Right ventricle myocardium superior (tissue), 1 donor: ENCODE measurements at places on chromosomes 3 and 15.

- DNase-seq = no peak
Measured at GRCh38 chr3:82736696-82737277, 975.3 kb upstream of the GBE1 start.

GRCh38 chr3:122245513-122246174 lies 62.2 kb downstream of the CASR start:
- DNase-seq = no peak

- DNase-seq = no peak
Measured at GRCh38 chr3:12815719-12816118, 19.2 kb downstream of the CAND2 start.

DNA sequence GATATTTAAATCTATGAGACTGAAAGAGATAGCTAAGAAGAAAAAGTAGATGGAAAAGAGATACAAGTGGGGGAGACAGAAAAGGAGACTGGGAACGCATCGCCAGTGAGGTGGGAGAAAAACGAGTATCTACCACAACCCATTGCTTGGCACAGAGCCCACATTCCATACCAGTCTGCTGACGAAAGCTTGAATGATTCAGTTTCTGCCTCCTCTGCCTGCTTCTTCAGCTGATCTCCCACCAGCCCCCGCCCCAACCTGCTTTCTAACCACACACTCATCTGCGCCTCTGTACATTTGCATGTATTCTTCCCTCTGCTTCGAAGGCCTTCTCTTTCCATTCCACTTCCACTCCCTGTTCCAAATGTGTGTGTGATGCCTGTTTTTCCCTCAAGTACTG lies 188.1 kb downstream of the USP13 start:
- no peak for DNase-seq

GRCh38 chr15:43190178-43190577 lies 5.0 kb downstream of the CCNDBP1 start:
- DNase-seq = peak; percentile 88
